ENCODE measurements at places on chromosomes 7 and 10.

DNA sequence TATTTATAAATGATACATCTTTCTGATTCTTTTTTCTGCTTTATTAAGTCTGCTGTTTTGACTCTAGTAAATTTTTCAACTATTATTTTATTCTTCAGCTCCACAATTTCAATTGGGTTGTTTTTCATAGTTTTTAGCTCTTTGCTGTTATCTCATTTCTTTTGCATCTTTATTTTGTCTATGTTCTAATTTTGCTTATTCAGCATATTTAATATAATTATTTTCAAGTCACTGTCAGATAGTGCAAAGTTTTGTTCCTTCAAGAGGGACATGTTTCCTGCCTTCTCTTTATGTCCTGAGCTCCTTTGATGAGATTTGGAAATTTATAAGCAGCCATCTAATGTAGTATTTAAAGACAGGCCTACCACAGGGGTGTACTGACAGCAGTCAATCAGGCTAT lies 131.5 kb upstream of the ZNF722 start:
- no peak for DNase-seq

DNA sequence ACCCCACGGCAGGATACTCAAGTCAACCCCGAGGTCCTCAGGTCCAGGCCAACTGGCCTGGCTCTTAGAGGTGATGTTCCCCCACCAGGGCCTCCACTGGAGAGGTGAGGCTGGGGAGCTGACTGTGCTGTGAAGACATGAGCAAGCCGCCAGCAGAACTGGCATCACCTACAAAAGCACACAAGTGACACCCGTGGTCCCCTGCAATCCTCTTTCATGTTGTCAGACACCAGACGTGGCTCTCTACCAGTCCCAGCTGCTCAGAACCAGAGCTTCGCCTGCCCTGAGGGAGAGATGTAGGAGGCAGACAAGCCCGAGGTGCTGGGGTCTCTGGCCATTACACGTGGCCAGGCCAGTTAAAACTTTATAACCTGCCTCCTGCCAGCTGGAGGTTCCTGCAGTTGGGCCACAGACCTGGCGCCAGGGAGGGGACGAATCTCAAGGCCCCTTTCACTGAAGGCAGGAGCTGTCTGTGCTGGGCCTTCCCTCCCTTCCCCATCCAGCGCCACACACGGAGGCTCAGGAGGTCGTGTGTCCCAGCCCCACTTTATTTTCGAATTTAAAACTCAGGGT lies 2.2 kb downstream of the COMTD1 start:
- no peak for DNase-seq

DNA sequence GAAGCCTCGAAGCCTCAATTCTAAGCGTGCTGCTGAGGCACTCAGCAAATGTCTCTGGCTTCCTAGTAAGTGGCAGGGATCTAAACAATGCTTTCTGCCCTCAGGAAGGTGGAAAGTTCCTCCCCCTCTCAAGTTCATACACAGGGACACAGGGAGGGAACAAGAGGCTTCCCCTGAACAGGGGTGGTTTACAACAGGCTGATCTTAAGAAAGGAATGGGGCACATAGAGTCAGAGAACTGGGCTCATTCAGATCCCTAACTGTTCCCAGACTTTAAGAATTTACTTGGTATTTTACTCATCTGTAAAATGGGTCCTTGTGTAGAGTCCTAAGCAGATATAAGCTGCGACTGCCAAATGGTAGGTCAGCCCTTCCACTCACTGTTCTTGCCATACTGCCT lies 2.5 kb downstream of the TNS3 start:
- DNase-seq, result no peak

DNA sequence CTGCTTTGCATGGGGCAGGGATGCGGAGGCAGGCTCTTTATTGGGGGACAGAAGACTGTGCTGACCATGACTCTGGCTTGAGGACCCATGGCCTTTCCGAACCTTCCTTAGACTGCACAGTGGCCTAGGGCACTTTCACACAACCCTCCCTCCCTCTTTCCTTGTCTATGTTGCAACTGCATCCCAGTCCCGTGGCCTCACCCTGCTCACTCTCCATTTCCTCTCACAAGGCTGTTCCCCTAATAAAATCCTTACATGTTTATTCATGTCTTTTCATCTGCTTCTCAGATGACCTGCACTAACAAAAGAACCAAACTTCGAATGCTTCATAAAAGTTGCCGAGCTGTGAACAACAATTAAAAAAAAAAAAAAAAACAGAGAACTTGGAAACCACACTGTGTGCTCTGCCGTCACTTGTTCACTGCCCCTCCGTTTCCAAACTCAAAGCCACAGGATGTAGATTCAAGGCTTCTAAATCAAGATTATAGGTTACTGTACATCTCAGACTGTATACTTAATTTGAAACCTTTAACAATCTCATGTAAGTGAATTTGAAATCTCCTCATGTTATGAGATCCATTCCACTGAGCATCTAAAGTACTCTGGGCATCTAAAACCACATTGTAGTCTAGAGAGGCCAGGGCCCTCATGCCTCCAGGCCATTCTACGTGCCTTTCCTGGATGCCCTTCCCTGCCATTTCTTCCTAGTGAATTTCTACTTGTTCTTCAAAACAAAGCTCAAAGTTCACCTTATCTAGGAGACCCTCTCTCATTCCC lies 265.9 kb downstream of the SNX13 start:
- no peak for DNase-seq

GRCh38 chr7:157228864-157229422 lies 90.2 kb downstream of the UBE3C start:
- no peak for DNase-seq

- DNase-seq, result no peak
Measured at GRCh38 chr7:148811892-148812291, 72.2 kb downstream of the EZH2 start.

- DNase-seq, result no peak
Measured at GRCh38 chr10:68348265-68348741, 15.6 kb upstream of the PBLD start.

DNA sequence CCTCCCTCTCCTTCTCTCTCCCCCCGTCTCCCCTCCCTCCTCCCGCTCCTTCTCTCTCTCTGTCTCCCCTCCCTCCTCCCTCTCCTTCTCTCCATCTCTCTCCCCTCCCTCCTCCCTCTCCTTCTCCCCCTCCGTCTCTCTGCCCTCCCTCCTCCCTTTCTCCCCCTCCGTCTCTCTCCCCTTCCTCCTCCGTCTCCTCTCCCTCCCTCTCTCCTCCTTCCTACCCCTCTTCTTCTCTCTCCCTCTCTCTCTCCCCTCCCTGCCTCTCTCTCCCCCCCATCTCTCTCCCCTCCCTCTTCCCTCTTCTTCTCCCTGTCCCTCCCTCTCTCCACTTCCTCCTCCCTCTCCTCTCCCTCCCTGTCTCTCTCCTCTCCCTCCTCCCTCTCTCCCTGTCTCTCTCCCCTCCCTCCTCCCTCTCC lies 32.2 kb downstream of the AP5Z1 start:
- DNase-seq, result no peak

DNA sequence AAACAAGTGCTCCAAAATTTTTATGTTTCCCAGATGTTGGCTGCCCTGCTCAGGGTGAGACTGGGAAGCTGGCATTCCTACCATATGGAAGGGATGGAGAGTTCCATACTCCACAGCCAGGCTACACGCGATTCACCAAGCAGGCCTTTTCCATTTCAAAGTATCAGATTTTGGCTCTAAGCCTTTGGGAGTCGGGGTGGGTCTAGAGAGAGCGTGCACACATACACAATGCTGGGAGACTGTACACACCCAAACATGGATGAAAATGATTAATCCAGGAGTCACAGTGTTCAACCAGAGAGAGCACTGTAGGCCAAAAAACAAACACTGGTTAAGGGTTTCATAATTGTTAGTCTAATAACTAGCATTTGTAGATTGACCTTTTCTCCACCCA lies 295.0 kb downstream of the BICC1 start:
- no peak for DNase-seq

DNA sequence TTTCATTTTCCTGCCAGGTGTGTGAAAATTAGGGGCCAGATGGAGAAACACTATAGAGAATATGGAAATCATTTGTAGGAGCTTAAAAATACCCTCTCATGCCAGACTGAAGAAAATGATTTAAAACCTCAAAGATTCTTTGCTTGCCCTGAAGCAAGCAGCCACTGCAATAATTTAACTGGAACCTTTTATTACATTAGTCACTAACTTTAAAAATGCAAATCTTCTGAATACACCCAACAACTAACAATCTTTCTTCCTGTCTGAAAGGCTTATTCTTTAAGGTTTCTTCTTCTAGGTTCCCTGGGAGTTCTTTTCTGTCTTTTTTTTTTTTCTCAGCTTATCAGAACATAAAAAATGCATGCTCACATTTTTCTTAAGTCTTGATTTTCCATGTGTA lies 238.5 kb upstream of the KMT2E start:
- no peak for DNase-seq

DNA sequence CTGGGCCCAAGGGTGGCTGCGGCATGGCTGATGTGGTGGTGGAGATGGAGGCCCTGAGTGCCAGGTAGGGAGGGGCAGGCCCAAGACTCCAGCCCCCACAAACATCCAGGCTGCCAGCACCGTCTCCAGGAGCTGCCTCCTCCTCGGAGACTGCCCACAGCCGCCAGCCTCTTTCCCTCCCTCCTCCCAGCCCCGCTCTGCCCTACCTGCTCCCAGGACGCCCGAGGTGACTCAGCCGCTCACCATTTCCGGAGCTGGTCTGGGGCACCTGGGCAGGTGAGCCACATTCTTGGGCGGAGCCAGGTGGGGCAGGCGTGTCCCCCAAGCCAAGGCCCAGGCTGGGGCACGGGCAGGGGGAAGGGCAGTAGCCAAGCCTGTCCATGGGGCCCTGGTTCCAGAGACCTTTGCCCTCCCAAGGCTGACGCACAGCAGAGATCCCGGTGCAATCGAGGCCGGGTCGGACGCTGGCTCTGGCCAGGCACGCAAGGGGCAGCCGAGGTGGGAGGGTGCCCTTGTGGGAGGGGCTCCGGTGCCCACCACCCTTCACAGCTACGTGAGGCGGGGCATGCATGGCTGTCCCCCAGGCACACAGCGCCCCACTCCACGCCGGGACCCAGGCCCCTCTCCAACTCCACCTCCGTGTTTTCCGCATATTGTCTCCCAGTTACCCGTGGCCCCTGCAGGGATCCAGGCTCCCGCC lies 8.8 kb downstream of the ADAP1 start:
- no peak for DNase-seq

- DNase-seq, result no peak
Measured at GRCh38 chr10:74011770-74012169, 13.9 kb downstream of the VCL start.

- no peak for DNase-seq
Measured at GRCh38 chr10:31133792-31134310, 102.2 kb upstream of the ZNF438 start.

DNA sequence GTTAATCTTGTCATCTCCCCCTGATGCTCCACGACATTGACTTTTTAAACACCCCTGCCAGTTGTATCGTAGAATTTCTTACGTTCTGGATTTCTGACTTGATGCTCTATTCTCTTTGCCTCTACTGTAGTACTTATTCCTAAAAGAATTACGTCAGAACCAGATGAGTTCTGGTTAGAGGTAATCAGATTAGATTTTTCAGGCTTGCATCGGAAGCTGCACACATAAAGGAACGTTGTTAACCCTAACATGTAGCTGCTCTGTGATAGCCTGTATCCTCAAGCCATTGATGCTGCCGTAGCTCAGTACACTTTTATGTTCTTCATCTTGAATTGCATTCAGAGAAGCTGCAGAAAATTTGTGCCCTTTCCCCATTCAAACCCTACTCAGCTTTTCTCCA lies 26.3 kb upstream of the TMEM236 start:
- DNase-seq, result no peak

DNA sequence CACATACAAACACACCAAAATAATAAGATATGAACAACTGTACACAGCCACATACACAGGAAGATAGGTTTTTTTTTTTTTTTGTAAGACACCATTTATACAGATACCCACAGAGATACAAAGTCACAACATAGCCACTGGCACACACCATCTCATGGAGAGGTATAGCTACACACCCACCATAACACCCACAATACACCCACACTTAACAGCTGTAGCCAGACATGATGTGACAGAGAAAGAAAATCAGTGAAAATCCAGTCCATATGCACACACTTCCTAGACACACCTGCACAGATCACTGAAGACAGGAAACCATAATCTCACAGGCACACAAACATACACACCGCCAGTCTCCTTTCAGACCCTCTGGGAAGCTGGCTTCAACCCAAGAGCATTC lies 62.4 kb upstream of the PAX2 start:
- no peak for DNase-seq

- no peak for DNase-seq
Measured at GRCh38 chr7:80699045-80699638, 60.7 kb downstream of the CD36 start.

GRCh38 chr10:94286901-94287300 lies 75.8 kb downstream of the NOC3L start:
- DNase-seq, result no peak

DNA sequence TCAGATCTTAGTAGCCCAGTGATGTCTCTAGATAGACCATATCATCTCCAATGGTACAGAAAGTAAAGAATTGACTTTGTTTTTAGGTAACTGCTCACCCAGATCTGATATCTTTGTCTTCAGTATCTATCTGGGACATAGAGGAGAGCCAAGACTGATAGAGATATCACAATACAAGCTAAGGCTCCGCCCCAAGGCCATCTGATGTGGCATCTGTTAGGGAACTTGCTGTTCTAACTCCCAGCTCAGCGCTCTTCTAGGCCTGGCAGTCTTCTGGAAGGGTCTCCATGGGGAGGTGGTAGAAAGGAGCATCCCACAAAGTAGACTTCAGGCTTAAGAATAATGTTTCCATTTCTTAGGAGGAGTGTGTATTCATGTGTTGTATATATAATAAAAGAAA lies 88.4 kb upstream of the SAMD8 start:
- DNase-seq, result no peak

GRCh38 chr10:126080879-126081411 lies 184.6 kb downstream of the FANK1 start:
- DNase-seq, result no peak

DNA sequence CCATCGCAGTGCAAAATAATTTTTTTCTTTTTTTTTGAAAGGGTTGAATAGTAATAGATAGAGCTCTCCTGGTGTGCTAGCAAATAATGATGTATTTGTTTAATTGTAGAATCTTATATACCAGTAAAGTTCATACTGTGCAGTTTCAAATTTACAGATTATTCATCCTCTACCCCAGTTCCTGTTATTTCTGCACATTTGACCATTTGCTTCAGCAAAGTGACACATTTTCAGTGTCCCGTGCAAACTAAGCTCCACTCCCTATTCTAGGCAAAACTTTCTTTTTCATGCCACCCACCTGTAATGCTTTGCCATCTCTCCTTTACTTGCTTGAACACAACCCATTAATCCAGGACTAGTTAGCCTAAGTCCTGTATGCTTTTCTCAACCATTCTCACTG lies 43.0 kb downstream of the SHOC2 start:
- DNase-seq, result no peak

GRCh38 chr10:17051851-17052250 lies 77.8 kb downstream of the CUBN start:
- no peak for DNase-seq

DNA sequence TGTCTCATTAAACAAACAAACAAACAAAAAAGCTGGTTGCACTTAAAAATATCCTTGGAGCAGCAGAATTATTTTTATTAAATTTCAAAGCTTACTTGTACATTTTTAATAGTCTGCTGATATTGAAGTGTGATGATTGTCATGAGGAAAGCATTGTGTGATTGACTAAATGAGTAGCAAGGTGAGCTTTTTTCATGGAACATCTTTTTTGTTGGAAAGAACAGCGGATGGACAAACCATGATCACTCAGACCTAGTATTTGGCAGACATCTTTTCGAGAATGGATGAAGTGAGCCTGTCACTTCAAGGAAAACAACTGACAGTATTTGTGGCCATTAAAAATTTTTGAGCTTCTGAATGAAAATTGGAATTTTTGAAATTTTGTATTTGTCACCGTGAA lies 5.7 kb upstream of the CALML3 start:
- no peak for DNase-seq

All from esophagus squamous epithelium (tissue), 5 donors.